Left kidney (tissue), 8 donors: ENCODE measurements at places on chromosomes 5 and 9.

DNA sequence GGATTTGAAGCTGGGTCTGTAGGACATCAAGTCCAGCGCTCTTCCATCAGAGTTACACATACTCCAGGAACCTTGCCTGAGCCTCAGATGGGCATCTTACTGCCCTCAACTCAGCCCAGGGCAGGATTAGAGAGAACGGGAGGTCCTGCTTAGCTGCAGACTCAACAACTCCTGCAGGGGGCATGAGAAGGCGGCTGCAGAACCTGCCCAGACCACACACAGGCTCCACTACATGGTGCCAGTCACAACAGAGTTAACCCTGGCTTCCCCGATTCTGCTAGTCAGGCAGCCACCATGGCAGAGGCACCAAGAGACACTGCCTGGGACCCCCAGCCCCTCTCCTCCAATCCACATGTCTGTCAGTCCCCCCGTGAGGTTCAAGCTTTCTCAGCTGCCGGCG lies 23.9 kb upstream of the CPLX2 start:
- DNase-seq: no peak

DNA sequence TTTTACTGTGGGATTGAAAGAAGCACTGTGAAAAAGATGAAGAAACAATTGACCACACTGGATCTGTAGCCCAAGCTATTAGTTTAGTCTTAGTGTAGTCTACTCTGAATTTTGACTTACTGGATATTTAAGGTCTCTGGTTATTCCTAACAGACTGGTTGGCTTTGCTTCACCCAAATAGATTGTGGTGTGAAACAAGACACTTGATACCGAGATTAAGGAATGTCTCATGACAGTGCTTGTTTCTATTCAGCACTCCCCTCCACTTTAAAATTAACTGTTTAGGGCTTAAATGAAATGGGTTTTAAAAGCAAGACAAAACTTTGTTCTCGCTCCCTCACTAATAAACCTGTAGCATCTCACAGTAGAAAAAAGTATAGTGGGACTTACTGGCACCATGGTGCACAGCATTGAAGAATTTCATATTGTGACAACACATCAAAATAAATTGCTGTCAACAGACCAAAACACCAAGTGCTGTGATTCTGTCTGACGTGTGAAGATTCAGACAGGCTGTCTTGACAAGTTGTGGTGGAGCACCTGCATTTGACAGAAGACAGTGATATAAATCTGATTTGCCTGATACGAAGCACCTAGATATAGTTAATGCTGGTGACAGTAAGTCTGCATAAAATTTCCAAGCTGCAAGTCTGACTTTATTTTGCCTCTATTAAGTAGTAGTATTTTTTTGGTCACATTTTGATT lies 73.1 kb downstream of the PBX3 start:
- no peak for DNase-seq

DNA sequence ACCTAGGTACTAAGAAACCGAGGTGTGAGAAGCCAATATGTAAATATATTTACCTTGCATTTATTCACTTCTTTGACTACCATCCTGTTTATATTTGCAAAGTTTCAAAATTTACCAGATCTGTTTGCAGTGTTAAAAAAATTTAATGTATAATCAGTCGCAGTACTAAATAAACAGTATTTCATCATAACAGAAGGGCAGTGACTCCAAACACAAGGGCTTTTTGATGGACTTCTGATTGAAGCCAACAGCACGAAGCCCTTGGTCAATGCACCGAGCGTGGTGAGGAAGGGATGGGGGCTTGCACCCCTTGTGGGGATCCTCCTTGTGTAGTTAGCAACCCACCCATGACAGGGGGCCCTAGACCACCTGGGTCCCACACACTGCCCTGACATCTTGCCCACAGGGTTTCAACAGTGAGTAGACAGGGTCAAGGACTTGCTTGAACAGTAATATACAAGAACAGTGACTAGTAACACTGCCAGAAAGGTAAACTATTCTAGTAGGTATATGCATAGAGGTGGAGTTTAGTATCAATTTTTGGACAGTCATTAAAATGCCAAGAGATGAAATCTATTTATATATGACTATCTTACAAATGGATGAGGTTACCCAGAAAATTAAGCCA lies 52.6 kb upstream of the TBC1D9B start:
- DNase-seq: no peak

- no peak for DNase-seq
Measured at GRCh38 chr9:135698767-135699166, 514 bp downstream of the SOHLH1 start.

- DNase-seq: no peak
Measured at GRCh38 chr9:93994545-93994944, 39.4 kb upstream of the BARX1 start.

- DNase-seq: no peak
Measured at GRCh38 chr5:16385516-16386090, 80.0 kb downstream of the ZNF622 start.

DNA sequence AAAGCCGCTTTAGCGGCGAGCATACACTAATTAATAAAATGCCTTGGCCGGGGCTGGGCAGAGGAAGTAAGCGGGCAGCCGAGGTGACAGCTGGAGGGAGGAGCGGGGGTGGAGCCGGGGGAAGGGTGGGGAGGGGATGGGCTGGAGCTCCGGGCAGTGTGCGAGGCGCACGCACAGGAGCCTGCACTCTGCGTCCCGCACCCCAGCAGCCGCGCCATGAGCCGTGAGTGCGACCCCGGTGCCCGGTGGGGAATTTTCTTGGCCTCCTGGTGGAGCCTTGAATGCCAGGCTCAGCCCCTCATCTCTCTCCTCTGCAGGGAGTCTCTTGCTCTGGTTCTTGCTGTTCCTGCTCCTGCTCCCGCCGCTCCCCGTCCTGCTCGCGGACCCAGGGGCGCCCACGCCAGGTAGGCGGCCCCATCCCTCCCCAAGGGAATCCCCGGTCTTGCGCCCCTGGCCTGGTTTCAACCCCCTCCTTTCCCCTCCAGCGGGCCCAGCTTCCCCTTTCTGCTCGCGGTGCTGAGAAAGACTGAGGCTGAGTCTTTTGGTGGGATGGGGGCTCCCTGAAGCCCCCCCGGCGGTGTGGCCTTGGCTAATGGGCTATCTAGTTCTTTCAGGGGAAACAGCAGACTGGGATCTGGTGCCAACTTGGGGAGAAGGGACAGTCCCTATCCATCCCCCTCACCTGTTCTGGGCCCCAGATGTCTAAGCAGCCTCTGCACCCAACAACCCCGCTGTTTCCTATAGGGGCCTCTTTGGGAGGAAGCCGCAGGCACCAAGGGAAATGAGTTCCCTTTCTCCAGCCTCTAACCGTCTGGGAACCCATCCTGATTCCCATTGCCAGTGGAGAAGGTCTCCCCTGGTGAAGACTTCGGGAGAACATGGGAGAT lies at the start of gene PTGS1:
Gene PTGS1, plus strand, starts transcription at position 156 of the 887 bp plus-strand sequence. Its CDS starts 61 bp downstream, at position 217.
- peak; percentile 21 for DNase-seq

DNA sequence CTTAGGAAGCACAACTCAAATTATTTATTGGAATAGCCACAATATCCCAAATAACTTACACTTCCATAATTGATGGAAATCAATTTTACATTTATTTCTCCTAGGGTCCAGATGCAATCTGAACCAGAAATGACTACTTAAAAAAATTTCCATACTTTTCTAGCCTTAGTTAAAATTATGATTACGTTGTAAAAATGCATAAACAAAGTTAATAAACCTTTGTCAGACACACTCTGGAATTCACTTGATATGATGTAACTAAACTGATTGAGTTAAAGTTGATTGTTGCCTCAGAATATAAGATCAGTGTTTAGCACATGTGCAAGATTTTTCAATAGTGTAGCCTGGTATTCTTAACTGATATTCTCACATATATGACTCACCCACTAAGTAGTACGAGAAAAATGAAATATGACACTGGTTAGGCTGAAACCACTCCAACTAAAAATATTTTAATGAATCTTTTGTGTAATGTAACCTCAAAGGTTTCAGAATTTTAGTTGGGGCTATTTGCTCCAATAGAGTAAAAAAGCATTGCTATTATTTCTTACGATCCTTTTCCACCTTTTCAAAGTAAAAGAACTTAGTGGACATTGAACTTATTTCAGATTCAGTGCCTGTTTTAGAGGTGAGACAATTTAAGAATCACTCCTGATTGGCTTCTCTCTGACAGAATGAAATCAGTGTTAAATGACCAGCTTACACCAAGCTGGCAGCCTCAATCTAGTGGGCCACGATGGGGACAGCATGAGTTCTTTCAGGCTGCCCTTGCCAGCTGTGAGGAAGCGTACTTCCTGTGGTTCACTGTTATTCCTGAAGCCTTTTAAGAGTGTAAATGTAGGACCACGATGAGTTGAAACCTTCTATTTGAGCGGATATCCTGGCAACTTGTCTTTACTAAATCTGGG lies 277.2 kb upstream of the CDH9 start:
- no peak for DNase-seq

DNA sequence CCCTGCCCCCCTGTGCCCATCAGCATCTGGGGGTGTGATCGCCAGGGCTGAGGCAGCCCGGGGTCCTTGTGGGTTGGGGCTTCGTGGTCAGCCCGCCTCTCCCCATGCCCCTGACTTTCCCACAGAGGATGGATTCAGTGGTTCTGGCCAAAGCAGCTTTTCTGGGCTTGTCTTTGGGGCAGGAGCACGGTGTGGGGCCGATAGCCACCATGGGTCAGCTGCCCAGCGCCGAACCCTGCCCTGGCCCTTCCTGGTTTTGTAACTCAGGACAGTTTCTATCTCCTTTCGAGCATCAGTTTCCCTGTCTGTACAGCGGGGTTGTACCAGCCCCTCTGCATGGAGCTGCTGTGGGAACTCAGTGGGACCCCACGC lies 77.1 kb downstream of the HMCN2 start:
- DNase-seq: no peak

- no peak for DNase-seq
Measured at GRCh38 chr5:159549046-159549445, 218.8 kb upstream of the IL12B start.

- DNase-seq: no peak
Measured at GRCh38 chr9:69297300-69297980, 27.6 kb upstream of the ENTREP1 start.

GRCh38 chr9:127828262-127829031 lies 25.8 kb downstream of the FPGS start:
- DNase-seq: peak; percentile 86

DNA sequence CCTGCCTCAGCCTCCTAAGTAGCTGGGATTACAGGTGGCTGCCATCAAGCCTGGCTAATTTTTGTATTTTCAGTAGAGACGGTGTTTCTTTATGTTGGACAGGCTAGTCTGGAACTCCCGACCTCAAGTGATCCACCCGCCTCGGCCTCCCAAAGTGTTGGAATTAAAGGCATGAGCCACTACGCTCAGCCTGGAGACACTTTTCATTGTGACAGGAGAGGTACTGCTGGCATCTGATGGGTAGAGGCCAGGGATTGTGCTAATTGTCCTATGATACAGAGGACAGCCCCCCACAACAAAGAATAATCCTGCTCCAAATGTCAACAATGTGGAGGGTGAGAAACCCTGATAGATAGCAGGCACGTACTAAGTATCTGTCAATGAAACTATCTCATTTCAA lies 91.3 kb upstream of the SLC25A48 start:
- DNase-seq: no peak

DNA sequence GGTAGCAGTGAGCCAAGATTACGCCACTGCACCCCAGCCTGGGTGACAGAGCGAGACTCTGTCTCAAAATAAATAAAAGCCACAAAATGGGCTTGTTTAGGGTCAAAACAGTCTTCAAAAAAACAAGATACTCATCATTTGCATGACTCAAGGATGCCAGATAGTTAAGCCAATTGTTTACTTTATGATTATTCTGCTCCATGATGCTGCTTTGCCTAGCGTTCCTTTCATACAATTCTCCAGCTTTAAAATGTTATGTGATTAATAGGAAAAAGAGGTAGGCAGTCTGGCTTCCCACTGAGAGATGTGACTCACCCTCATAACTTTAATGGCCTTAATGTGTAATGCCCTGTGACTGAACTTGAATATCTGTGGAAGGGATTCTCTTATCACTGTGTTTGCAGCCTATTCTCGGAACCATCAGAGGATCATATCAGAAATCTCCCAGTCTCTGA lies 364.6 kb upstream of the TRPC7 start:
- DNase-seq: no peak

DNA sequence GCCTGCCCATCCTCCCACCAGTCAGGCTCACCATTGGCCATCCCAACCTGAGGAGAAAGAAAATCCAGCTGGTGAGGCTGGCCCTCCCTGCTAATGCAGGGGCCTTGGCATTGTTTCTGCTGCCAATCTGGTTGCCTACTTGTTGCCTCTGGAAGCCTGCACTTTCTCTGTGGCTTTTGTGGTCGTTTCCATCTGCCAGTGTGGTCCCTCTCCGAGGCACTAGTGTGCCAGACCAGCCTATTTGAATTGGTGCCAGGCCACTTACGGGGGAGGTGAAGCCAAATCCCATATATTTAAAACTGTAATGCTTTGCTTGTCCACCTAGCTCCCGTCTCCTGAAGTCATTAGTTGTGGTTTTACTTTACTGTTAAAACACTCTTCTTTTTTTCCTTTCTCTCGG lies 213.4 kb upstream of the ADAMTSL1 start:
- peak; percentile 20 for DNase-seq

DNA sequence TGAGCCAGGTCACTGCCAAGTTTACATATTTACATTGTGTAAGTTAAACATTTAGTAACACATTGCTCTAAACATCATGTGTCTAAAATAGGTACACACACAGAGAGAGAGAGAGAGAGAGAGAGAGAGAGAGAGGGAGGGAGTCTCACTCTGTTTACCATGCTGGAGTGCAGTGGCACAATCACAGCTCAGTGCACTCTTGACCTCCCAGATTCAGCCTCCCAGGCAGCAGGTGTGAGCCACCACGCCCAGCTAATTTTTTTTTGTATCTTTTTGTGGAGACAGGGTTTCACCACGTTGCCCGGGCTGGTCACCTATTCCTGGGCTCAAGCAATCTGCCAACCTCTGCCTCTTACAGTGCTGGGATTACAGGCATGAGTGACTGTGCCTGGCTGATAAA lies 1045.3 kb downstream of the TLE1 start:
- DNase-seq: no peak

DNA sequence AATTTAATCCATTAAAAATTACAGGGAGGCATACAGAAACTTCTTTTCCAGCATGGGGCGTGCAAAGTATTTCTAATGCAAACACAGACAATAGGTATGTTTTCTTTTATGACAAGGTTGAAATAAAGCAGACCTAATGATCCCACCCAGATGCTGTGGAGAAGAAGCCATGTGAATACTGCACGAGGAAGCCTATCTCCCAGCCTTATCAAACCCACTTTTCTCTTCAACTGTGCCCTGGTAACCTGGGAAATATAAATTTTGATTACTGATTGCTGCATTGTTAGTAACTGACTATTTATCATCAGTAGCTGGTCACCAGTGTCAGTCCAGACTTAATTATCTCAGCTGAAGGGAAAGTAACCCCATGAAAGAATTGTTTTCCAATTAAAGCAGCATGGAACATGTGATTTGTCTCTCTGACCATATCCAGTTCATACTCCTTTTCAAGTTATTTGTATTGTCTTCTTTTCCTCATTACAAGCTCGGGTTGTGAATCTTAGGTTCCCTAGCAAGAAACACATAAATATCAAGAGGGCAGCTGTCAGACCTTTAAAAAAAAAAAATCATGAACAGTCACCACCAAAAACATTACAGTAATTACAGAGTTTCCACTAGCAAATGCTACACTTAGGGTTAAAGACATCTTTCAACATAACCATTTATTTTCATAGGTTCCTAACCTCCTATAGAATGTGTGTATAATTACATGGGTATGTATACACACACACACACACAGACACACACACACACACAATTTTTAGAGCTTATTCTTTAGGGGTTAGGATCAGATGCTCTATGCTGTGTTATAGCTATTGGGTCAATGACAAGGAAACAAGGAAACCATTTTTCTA lies 50.3 kb downstream of the SEMA6A start:
- no peak for DNase-seq

- peak; percentile 35 for DNase-seq
Measured at GRCh38 chr5:25544652-25545249, 900.0 kb upstream of the CDH10 start.
